ENCODE measurements at places on chromosomes 1 and 21. TPM values are rescaled to one million over a fixed set of nuclear protein-coding genes. Genes with fewer than 3 reads are reported as not detected.

- no peak for DNase-seq
These were observed 55.3 kb upstream of the ATP1B1 start for GRCh38 chr1:169051171-169051570.

DNA sequence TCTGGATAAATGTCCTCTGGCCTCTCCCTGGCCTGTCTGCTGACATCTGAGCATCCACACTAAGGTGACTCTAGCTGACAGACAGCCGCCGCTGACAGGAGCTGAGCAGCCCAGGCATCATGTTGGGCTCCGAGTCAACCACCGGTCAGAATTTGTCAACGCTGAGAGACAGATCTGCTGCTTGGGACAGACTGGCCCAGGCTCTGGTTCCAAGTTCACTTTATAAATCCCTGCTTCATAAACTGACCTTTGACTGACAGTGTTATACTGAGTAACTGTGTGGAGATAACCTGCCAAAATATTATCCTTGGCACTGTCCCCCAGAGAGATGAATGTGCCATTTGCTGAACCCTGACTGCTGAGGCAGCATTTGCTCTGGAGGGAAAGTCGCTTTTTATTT is 616.7 kb downstream of the NPHP4 start:
- DNase-seq = no peak

CD1E gene
- not detected for polyA plus RNA-seq

GRCh38 chr1:202662081-202662480 is 48.2 kb downstream of the SYT2 start:
- no peak for DNase-seq

GRCh38 chr1:113804421-113805255 is 7.6 kb downstream of the RSBN1 start:
- no peak for DNase-seq

UBR4 gene
- 16.4 TPM for polyA plus RNA-seq

GRCh38 chr1:220306339-220306738 is 34.1 kb upstream of the RAB3GAP2 start:
- no peak for DNase-seq

DNA sequence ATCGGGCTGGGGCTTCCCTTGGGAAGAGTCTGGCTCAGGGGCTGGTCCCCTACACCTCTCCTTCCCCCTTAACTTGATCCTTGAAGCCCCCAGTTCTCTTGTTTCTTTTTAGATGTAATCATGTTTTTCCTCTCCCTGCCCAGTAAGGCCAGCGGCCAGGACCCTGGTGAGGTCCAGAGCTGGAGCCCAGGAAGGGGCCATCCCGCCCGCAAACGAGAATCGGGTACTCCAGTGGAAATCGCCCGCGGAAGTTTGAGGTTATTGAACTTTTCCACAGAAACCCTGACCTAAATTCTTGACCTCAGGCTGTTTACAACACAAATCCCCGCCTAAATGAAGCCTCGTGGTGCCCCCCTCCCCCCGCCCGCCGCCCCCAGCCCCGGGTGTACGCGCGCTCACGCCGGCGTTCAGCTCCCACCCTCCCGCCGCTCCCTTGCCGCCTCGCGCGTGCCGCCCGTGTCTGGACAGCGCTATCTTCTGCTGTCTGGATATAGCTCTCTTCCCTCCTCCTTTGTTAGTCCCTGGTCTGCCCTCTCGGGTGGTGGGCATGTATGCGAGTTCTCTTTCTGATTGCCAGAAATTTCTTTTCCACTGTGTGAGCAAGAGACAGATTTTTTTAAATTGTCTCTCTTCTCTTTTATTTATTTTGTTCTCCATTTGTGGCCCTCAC is 165.9 kb upstream of the CACNA1E start:
- DNase-seq = no peak

GRCh38 chr1:216458812-216459211 is 35.6 kb upstream of the USH2A start:
- DNase-seq = no peak

ATF3 gene
- 22.7 TPM for polyA plus RNA-seq
